ENCODE measurements at places on chromosomes 12 and 14. TPM values are rescaled to one million over a fixed set of nuclear protein-coding genes. Genes with fewer than 3 reads are reported as not detected.
A peak's percentile ranks its signal among the peaks of the same experiment; 100 is the strongest.

GRCh38 chr14:69252851-69253250 lies 7.1 kb upstream of the GALNT16 start:
- DNase-seq = no peak

DNA sequence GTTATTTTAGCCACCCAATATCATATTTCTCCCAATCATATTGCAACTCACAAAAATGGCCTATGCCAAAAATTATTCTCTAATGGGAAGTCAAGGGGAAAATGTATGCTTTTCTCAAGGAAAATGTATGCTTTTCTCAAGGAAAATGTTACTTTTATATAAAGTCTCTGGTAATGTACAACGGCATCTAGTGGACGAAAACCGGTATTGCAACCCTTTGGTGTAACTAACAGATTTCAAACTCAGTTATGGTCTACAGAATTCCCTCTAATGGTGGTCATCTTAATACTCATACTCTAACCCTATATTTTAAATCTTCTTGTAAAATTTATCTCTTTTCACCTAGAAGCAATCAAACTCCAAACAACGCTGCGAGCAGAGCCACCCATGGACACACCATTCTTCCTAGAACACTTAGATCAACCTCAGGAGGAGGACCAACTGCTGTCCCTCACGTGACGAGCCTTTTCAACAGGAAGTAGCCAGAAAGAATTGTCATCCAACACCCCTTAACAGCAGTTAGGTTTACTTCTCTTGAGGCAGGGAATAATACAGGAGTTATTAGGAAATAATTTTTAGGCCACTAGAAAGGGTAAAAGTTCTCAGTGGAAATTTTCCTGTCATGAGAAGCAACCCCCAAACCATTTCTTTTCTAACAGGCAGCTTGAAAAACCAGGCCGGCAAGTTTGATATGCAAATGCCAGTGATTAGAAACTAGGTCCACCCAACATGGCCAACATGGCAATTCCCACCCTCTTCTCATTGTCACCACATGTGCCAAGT lies 20.1 kb downstream of the APOBEC1 start:
- no peak for DNase-seq

DNA sequence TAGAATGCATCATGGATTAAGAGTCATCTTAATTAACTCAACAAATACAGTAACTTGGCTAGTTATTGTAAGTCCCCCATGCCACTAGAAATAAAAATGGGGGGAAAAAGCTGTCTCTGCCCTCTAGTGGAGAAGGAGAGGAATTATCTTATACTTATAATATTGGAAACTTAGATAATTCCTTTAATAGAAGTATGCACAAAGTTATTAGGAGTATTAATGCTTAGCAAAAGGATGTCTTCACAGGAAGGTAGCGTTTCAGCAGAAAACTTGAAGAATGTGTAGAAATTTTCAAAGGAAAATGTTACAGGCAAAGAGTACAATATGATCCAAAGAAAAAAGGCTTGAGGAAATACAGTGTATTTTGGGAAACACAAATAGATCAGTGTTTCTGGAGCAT lies 19.8 kb downstream of the OR5AU1 start:
- DNase-seq = no peak

DNA sequence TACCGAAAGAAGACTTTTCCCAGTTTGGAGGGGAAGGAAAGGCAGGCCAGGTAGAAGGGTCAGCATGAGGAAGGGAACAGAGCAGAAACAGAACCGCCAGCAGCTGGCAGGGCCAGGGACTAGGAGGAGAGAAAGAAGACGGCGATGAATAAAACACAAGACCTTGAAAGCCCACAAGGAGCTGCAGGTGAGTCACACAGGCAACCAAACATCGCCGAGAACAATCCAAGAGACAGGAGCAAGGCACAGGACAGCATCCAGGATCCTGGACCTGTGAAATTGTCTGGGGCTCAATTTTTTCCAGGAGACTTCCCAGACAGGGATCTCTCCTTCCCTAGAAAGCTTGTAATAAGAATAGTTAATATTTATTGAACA lies 47.3 kb downstream of the NUAK1 start:
- DNase-seq = no peak

DNA sequence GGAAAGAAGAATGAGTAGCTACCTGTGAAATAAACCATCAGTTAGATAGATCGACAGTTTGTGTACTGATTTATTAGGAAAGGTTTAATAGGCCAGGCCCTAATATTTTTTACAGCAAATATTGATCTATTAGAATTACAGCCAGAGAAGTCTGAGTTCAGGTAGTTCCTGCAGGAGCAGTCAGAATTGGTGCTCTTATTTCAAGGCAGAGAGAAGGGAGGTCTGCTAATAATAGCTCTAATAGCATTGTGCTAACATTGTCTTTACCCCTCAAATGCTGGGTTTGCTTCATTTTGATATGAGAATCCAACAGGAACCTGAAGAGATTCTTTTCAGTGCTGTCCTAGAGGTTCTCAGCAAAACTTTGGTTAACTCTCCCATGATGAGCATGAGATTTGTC lies 343.8 kb upstream of the NAV3 start:
- DNase-seq = no peak

DNA sequence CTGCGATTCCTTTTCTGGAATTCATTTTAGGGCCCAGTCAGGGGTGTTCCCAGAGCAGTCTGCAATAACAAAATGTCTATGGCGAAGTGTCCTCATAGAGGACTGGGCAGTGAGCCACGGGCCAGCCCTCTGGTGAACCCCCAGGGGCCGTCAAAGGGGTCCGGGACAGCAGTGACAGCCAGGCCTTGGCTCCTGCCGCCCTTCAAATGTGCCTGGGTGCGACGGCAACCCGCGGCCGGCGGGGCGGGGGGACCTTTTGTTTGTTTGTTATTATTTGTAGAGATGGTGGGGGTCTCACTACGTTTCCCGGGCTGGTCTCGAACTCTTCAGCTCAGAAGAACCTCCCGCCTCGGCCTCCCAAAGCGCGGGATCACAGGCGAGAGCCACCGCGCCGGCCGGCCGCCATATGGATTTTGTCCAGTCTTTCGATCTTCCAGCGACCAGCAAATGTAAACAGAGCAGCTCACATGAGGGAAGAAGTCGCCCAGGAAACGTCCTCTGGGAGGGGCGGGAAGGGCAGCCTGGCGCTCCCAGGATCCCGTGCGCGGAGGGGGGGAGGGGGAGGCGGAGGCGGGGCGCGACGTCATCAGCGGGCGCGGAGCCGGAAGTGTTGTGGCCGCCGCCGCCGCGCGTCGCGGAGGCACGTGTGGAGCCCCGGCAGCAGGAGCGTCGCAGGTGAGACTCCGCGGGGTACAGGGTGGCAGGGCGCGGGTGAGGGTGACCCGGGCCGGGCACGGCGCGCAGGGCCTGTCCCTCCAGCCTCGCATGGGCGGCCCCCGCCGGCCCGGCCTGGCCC lies at the start of gene TRMT61A:
Gene TRMT61A (plus strand): TSS at position 610 of the 796 bp plus-strand sequence. CDS start 783 bp downstream, outside the sequence.
- DNase-seq = peak; percentile 74

DNA sequence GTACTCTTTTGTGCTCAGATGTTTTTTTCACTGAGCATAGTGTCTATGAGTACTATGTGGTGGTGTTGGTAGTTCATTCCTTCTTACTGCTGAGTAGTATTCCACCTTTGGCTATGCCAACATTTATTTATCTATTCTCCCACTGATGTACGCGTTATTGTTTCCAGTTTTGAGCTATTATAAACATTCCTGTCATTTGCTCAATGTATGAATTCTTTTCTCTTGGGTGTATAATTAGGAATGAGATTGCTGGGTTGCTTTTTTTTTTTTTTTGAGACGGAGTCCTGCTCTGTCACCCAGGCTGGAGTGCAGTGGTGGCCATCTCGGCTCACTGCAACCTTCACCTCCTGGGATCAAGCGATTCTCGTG lies 37.5 kb upstream of the SLC2A3 start:
- no peak for DNase-seq

DNA sequence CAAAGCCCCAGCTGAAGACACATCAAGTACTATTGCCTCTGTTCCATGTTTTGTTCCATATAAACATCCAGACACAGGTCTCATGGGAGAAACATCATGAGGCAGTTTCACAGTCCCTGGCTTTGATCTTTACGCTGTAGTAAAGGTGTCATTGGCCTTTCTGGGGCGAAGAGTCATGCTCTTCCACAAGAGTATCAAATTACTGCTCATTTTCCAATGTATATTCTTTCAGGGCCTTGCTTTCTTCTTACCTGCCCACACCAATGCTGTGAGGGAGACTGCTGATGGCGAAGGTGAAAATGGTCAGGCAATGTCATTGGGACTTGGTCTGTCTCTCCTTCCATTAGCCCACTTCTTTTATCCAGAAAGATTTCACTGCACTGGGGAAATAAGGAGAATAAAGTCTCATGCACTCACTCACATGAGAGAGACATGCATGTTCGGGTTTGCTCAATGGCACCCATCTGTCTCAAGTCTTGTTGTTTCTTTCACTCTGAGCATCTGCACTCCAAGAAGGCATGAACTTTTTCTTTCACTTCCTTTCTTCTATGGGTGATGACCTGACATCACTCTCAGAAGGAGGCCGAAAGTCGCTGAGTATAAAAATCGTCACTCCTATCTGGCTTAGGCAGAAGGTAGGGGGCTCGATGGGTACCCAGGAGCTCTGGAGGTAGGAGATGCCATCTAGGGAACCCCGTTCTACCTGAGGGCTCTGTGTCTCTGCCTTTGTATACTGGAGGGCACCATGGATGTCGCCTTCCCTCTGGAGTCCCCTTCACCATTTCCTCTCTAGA lies 1.3 kb upstream of the JDP2 start:
- no peak for DNase-seq

- no peak for DNase-seq
These were observed 1.4 kb downstream of the ARL6IP4 start for GRCh38 chr12:122981587-122982476.

DNA sequence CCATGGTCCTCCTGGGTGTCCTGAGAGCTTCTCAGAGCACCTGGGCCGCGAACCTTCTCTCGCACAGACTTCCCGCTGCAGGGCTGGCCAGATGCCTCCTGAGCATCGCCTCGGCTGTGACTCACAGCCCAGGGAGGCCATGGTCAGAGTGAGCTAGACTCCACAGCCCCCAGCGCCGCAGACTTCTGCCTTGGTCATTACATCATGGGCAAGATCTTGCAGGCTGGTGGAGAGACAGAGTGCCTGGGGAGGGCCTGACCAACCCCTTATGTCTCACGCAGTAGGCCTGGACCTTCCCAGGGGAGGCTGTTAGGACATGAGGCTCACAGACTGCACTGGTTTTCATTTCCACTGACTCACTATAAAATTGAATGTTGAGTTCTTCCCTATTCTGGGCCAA lies 41.8 kb downstream of the SMOC1 start:
- no peak for DNase-seq

GRCh38 chr14:79544698-79545070 lies 666.6 kb downstream of the DIO2 start:
- DNase-seq = no peak

DNA sequence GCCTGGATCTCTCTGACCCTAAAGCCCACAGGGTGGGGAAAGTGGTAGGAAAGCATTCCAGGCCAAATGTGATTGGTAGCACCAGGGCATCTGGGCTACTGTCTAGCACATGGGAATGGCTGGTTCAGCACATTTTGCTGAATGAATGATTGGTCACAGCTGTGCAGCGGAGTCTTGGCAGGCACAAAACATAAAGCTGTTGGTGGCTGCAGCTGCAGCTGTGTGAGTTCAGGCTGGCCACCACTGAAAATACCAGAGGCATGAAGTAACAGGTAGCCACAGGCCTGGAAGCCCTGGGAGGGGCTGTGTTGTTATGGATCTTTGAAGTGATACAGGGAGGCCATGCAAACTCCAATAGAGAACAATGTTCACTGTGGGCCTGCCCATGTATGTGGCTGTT lies 72.7 kb downstream of the MYRFL start:
- no peak for DNase-seq

DNA sequence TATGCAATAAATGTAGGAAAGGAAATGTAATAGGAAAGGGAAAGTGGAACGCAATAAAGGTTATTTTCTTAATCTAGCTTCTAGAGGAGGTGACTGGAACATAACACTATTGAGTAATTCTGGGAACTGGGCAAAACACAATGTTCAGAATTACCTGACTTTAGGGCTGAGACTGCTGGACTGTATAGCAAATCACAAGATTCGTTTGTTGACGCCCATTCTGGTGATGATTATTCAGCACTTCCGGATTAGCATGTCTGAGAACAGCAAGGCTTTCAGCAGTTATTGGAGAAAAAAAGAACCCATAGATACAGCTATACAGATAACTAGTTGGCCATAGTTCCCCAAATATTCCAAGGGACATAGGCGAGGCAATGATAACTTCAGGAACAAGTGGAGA lies 2.3 kb upstream of the KLRD1 start:
- DNase-seq = no peak

GRCh38 chr14:35818346-35819115 lies 7.6 kb upstream of the BRMS1L start:
- no peak for DNase-seq

- no peak for DNase-seq
These were observed 97.2 kb downstream of the ZC3H14 start for GRCh38 chr14:88660056-88660455.

DNA sequence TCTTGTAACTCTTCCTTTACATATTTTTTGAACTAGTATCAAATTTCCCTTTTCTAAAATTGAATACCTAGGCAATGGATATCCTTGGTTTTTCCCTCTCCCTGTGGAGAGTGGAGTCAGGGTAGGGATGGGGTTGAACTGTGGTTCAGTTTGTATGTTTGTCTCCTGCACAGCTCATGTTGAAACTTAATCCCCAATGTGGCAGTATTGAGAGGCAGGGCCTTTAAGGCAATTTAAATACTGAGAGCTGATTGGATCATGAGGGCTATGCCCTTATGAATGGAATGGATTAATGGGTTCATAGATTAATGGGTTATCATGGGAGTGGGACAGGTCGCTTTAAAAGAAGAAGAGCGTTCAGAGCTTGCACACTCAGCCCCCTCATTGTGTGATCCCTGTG lies 127.2 kb upstream of the RGS6 start:
- DNase-seq = no peak

DNA sequence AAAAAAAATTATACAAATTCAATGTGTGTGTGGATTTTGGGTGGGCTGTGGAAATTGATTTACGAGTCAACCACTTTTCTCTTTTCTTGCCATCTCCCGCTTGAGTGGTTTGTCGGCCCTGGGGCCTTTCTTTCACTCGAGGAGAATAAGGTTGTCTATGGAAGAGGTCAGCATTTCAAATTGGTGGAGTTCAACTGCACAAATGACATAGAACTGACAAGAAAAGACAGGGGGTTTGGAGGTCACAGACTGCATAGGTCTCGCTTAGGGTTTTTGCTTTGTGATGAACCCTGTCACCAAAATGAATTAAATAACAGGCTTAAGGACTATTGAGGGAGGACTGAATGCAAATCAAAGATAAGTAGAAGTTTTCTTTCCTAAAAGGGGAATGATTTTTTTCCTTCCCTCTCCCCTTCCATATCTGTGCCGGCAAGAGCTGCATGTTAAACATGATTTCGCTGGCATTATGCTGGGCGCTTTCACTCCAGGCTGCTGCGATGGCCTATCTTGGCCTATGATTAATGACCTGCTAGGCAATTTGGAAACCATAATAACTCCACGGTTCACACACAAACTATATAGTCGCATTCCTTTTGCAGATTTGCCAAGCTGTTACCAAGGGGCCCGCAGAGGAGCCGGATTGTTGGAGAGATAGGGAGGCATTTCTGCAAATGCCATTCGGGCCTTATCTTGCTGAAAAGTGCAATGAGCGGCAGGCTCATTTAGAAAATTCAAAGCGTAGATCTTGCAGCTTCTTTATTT lies 20.7 kb downstream of the ASCL1 start:
- no peak for DNase-seq

GRCh38 chr14:105116451-105117256 lies 51.4 kb upstream of the GPR132 start:
- no peak for DNase-seq

GRCh38 chr12:112820796-112821195 lies 29.2 kb downstream of the RPH3A start:
- no peak for DNase-seq

Gene PPM1H
- total RNA-seq = 25.4 TPM

Gene RD3L
- not detected for total RNA-seq

Gene REP15
- total RNA-seq = 3.0 TPM

Gene LTB4R2
- total RNA-seq = 11.3 TPM

Gene BIN2
- total RNA-seq = not detected

Measured in progenitor cell of endocrine pancreas (in vitro differentiated cells).